GM18507 (cell line): ENCODE measurements at places on chromosomes 5 and 9.

DNA sequence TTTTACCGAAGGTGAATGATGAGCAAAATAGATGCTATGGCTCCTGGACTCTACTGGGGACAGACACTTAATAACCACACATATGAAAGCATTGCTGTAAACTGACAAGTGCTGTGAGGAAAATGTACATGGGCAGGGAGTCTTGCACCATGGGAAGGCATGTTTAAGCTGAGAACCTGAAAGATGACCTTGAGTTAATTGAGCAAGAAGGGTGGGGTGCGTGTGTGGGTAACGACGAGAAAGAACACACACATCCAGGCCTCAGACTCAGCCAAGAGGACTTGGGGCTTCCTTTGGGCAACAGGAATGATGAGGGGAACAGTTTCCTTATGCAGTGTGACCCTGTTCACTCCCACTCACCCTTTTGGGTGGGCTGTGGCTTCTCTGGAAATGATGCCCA, 73.1 kb downstream of the HSPA4 start:
- DNase-seq, result no peak

DNA sequence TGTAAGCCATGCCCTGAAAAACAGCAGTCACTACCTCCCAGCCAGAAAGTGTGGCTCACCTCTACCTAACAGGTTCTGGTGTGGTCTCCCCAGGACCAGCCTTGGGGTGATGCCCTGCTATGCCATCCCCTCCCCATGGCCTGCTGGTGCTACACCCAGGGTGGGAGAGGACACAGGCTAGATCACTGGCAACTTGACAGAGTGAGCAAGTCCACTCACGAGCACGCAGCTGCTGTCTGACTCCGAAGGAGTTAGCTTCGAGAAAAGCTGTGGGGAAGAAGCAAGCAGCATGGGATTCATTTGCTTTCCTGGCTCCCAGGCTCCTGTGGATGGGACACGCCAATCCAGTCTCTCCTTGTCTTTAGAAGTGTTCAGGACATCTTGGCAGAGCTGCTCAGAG, 102.2 kb downstream of the COL5A1 start:
- DNase-seq, result no peak

DNA sequence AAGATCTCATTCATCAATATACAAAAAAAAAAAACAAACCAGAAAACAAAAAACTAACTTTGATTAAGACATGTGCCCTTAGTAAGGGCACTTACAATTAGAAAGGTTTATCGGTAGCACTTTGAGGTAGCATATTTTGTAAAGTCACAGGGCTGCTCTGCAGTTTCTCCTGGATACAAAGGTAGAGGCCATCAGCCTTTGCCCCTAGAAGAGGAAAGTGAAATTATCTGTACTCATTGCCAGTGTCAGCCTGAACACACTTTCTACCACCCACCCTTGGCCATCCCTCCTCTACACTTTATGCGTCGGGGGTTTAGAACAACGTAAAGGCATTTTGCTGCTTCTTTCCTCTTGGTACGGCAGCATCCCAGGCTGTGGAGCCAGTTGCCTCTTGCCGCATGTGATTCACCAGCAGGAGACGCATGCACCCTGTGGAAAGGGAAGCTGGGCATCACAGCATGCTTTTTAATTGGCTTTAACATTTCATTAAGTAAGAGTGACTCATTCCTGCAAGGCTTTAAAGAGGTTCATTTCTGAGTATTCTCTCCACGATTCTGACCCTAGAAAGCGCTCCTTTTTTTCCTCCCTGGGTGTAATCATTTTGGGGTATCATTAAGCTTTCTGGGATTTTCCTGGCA, 84.6 kb downstream of the CEMIP2 start:
- DNase-seq, result no peak

GRCh38 chr5:42064821-42065220, 139.7 kb downstream of the FBXO4 start:
- no peak for DNase-seq

GRCh38 chr5:56986626-56986947, 34.7 kb upstream of the MIER3 start:
- DNase-seq, result no peak

GRCh38 chr5:154713615-154714125, 41.5 kb upstream of the LARP1 start:
- DNase-seq, result no peak

- no peak for DNase-seq
Observed at GRCh38 chr5:96503501-96504236, 70.6 kb upstream of the PCSK1 start.

- DNase-seq, result no peak
Observed at GRCh38 chr9:120783602-120784047, 9.6 kb downstream of the FBXW2 start.

DNA sequence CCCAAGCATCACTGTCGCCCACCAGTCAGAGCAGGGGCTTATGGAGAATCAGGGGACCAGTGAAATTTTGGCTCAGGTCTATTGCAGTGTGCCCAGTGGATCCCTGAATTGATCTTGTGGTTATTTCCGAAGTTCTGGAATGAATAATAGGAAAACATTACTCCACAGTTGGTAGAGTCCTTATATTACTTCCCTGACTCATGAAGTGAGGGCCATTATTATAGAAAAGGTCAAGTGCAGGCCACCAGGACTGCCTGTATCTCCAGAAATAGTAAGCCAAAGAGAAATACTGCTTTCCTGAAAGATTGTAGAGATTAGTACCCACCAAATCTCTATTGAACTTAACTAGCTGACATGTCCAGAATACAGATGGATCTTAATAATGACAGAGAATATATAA, 335.0 kb downstream of the NPR3 start:
- no peak for DNase-seq

- no peak for DNase-seq
Observed at GRCh38 chr5:111929261-111929660, 172.3 kb upstream of the NREP start.

GRCh38 chr5:128667751-128668150, 129.7 kb upstream of the FBN2 start:
- DNase-seq, result no peak

DNA sequence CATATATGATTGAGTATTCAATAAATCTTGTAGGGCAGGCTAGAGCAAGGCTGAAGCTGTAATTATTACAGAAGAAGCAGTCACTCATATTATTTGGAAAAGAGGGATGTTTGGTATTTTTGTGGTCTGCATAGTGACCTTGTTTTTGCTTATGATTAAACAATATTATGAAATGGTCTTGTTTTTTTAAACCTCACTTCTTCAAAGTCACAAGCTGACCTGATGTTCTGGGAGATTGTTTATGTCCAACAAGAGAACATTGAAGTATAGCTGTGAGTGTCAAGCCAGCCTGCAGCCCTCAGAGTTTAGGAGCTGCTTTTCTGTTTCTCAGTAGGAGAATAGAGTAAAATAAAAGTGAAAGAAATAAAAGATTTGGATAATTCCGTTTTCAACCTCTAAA, 342.2 kb downstream of the LRRC70 start:
- no peak for DNase-seq

GRCh38 chr5:111511174-111511830, 1.0 kb downstream of the STARD4 start:
- DNase-seq, result no peak

GRCh38 chr5:136016945-136017530, 11.8 kb upstream of the TGFBI start:
- no peak for DNase-seq

DNA sequence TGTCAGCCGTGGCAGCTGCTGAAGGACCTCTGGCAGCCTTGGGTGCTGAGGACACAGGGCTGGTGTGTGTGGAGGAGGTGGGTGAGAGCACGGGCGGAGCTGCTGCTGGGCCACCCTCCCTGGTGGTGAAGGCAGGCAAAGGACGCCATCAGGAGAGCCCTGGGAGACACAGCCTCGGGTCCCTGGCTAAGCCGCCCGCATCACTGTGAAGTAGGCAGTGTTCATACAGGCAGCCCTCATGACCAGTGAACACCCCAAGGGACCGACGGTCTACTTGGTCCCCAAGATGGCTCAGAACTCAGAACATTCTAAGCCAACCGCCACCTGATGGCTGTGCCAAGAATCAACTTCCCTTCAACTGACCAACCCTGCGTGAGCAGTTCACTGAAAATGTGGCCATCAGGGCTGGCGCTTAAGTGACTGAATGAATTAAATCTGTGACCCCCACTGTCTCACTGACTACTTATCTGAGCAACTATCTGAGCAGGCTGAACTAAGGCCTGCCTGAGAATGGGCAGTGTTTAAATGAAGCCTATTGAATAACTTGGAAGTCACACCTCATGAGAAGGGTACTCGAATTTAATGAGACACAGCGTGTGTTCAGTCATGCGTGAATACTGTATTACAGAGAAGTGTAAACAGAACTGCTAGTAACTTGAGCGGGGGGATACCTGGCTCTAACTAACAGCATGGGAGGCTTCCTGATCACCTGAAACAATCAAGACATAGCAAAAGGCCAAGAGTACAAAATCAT, 54.7 kb upstream of the SIMC1 start:
- no peak for DNase-seq

DNA sequence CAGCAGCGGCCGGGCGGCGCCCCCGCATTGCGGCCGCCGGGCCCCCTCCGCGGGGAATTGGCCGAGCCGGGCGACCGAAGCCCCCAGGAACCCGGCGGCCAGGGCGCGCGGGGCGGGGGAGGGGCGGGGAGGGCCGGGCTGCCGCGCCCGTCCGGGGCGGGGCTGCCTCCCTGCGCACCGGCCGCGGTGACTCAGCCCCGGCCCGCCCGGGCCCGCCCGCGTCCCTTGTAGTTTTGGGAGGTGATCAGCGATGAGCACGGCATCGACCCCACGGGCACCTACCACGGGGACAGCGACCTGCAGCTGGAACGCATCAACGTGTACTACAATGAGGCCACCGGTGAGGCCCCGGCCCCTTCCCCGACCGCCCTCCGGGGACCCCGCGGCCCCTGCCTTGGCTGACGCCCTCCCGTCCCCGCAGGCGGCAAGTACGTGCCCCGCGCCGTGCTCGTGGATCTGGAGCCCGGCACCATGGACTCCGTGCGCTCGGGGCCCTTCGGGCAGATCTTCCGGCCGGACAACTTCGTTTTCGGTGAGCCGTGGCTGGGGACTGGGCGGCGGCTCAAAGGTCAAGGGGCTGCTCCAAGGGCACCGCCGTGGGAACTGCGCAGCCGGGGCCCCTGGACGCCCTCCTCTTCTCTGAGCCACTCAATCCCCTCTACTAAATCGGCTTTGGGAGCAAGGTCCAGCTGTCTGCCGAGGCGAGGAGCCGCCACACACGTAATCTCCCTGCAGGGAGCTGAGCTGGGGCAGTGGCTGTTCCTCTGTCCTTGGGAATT, 592 bp downstream of the TUBB4B start:
- no peak for DNase-seq

GRCh38 chr5:36459176-36460135, 146.9 kb upstream of the SLC1A3 start:
- no peak for DNase-seq

GRCh38 chr5:75509546-75509945, 1.9 kb downstream of the CERT1 start:
- DNase-seq, result no peak

GRCh38 chr9:106677374-106677773, 185.6 kb upstream of the ZNF462 start:
- DNase-seq, result no peak

DNA sequence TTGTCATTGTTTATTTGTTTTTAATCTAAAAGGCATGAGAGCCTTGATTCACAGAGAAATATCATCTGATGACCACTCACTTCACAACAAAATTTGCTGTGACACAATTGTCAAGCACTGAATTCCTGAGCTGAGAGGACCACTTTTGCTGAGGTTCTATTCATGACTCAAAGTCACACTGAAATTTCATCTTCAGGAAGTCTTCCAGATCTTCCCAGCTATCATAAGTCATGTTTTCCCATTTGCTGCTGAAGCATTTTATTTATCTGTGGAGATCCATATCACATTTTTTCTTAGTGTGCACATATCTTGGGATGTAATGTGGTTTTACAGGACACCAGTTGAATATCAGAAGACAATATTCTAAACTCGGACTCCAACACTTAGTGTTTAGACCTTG, 255.1 kb upstream of the TRIM32 start:
- no peak for DNase-seq

DNA sequence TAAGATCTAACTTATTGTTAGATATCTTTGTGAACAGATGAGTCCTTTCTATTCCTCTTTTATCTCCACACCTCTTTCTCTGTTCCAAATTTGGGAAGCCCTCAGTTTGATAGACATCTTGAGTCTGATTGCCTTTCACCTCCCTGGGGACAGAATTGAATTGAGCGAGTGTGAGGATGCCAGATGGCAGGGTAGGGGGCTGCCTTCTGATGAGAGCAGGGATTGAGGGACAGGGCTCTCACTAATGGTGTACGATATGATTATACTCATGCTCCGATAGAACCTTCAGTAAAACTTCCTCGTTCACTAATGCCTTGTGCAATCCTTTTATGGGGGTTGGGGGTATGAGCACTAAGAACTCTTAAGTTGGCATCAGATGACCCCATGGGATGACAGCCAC, 172.1 kb upstream of the DAP start:
- DNase-seq, result no peak

- no peak for DNase-seq
Observed at GRCh38 chr5:146118322-146118721, 12.9 kb upstream of the PLAC8L1 start.

DNA sequence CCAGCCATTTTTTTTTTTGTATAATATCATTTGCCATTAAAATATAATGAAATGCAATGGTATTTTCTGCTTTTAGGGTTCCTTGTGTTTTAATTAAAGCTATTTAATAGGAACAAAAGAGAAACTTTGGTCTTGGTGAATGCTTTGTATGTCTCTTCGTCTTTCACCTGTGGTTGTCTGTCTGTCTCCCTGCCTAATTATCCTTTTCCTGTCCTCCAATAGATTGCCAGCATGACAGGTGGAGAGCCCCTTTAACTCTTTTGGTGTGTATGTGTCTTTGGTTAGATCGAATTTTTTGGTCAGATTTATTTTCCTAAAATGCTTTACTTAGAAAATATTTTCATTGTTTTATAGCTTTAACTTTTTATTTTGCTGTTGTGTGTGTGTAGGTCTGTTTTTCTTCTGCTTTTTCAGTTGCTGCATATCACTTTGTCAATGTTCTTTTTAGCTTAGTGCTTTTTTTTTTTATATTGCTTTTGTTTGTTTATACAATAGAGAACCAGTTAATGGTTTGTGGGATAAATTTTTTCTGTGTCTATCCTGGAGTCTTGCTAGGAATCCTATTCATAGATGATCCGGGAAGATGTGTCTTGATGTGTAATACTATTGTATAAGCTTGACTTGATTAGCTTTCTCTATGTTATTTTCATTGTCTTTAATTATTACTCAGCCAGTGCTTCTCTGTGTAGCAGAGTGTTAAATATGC, 8.6 kb downstream of the CHMP5 start:
- DNase-seq, result no peak

DNA sequence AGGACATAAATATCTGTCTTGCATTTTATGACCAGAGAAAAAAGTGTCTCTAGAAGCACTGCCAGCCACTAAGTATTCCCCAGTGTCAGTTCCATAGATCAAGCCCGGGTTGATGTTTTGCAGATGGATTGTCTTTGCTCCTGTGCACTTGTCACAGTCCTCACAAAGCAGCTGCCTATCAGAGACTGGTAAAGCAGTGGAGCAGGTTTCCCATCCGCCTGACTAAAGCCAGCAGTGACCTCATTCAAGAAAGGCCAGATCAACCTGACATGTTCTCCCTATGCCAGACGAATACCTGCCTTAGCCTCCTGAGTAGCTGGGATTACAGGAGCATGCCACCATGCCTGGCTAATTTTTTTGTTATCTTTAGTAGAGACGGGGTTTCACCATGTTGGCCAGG, 26.8 kb upstream of the GARNL3 start:
- DNase-seq, result no peak
